ENCODE measurements at places on chromosomes 5 and 9. TPM values are rescaled to one million over a fixed set of nuclear protein-coding genes. Genes with fewer than 3 reads are reported as not detected.

DNA sequence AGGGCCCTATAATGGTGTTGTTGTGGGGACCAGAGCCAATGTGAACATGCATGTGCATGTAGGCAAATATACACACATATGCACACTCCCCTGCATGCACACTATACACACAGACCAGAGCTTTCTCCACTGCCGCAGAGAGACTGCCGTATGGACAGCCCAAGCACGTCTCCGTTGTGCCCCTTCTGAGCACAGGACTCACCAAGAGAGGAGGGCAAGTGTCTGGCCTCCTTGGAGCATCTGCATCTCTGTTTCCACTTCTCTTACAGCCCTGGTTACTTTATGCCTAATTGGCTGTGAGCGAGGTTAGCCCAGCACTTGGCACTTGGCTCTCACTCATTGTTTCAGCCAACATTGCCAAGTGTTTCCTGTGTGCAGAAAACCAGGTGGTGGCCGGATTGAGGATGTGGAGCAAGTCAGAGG lies 30.4 kb downstream of the CSF2 start:
- peak; percentile 14 for DNase-seq
- H3K36me3 ChIP-seq: no peaks in the 10 kb centered on the region
- peak overlapping the region; percentile 59 for H3K27ac ChIP-seq
- no peak overlapping the region for H3K4me3 ChIP-seq

DNA sequence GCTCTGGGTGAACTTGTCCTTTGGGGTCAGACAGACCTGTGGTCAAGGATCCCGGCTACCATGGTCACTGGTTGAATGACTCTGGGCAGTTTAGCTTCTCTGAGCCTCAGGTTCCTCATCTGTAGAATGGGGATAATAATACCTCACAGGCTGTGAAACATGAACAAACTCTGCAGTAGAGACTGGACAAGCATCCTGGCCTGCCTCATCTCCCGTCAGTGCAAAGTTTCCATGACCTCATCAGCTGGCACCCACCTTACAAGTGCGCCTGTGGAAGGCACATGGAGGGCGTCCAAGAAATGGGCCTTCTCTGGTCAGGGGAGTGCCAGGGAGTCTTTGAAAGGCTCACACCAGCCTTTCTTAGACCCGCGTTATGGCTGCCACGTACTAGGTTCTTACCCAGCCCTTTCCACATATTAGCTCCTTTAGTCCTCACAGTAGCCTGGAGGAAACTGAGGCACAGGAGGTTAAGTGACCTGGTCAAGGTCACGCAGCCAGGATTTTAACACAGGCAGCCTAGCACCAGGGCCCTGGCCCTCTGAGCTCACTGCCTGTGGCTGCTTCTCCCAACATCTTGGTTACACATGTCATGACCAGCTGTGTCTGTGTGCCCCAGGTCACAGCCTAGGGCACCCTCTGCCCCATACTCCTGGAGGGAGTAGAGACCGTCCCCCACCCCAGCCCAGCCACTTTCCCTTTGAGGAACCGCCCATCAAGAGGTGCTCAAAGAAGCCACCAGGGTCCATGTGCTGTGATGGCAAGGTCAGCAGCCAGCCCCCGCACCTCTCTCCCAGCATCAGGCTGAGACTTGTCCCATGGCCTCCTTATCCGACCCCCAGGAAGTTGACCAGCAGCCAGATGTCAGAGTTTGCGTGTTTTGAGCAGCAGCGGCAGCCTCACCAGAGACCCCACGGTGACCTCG lies 39.4 kb upstream of the RPL26L1 start:
- peak; percentile 34 for DNase-seq
- peaks cover 11% of the 10 kb centered on the region for H3K4me1 ChIP-seq
- peaks cover 87% of the 10 kb centered on the region for H3K36me3 ChIP-seq
- H3K4me3 ChIP-seq: no peak overlapping the region

- no peaks in the 10 kb centered on the region for H3K27me3 ChIP-seq
- no peak for DNase-seq
- no peak overlapping the region for H3K4me3 ChIP-seq
Measured at GRCh38 chr5:83877911-83878706, 157.5 kb upstream of the HAPLN1 start.

DNA sequence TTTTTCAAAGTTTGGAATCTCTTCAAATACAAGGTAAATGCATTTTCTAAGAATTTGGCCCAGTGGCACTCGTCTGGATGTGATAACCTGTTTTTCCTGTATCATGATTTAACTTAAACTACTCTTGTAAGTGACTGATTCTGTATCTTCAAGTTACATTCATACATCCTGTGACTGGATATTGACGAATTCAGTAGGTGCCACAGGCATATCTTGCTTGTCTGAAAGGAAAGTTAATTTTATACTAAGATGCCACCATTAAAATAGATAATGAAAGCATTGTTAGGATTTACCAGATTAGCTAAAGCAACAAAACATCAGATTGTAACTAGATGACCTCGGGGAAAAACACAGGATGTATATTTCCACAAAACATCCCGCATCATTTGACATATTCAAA lies 175.3 kb upstream of the ZNF608 start:
- H3K27ac ChIP-seq: no peak overlapping the region
- peaks cover 12% of the 10 kb centered on the region for H3K4me1 ChIP-seq
- H3K27me3 ChIP-seq: no peaks in the 10 kb centered on the region
- DNase-seq: no peak
- no peak overlapping the region for H3K4me3 ChIP-seq
- H3K36me3 ChIP-seq: no peaks in the 10 kb centered on the region

DNA sequence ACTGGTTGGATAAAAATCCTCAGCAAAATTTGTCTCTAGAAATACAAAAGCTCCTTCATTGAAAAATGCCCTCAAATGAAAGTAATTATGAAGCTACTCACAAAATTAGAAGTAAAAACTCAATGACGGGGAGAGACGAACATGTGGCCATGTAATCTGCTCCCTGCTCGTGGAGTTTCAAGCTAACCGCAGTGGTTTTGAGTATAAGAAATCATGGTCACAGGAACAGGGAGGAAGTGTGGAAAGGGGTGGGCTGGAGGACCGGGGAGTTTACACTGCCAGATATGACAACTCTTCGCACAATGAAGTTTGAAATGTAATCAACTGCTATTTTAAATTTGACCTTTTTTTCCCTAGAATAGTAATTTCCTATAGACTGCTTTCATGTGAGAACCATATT lies 765.4 kb upstream of the DMAC1 start:
- H3K36me3 ChIP-seq: no peaks in the 10 kb centered on the region
- no peaks in the 10 kb centered on the region for H3K27me3 ChIP-seq
- no peaks in the 10 kb centered on the region for H3K4me1 ChIP-seq
- no peak for DNase-seq
- no peak overlapping the region for H3K27ac ChIP-seq
- H3K4me3 ChIP-seq: no peak overlapping the region

DNA sequence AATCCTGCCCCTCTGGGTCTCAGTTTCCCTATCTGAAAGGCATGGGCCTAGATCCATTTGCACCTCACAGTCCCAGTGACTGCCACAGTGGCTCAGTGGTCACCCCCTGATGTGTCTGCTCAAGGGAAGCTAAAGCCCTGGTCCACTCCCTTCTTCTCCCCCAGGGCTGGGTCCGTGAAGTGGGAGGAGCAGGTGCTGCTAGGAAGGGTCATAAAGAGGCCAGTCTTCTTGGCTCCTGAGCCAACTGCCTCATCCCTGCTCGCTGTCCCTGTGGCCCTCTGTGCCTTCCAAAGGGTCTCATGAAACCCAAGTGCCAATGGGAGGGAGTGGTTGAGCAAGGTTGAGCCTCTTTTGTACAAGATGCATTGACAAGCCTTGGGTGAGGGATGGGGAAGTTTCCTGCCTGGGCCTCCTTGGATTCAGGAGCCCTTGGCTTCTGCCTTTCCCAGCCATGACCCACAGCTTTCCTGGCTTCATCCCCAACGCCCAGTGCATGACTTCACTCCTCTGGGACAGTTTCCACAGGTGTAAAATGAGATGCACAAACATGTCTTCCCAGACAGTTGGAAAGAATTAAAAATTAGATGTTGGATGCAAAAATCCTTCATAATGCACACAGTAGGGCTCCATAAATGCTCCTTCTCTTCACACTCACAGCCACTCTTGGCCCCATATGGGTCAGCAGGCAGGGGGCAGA lies 1.6 kb upstream of the SLC6A7 start:
- H3K36me3 ChIP-seq: no peaks in the 10 kb centered on the region
- no peak overlapping the region for H3K27ac ChIP-seq
- no peaks in the 10 kb centered on the region for H3K4me1 ChIP-seq
- H3K4me3 ChIP-seq: no peak overlapping the region
- H3K27me3 ChIP-seq: peaks cover 37% of the 10 kb centered on the region

- DNase-seq: no peak
- no peaks in the 10 kb centered on the region for H3K36me3 ChIP-seq
- H3K4me1 ChIP-seq: peaks cover 11% of the 10 kb centered on the region
Measured at GRCh38 chr5:42595597-42595996, 161.0 kb upstream of the CCDC152 start.

DNA sequence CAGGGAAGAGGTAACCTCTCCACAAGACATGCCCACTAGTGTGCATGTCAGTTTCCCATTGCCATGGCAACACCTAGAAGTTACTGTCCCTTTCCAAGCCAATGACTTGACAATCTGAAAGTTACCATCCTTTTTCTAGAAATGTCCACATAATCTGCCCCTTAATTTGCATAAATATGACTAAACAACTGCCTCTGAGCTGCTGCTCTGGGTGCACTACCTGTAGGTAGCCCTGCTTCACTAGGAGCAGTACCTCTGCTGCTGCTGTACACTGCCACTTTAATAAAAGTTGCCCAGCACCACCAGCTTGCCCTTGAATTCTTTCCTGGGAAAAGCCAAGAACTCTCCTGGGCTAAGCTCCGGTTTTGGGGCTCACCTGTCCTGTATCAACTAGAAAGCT lies 392.4 kb downstream of the NTRK2 start:
- no peaks in the 10 kb centered on the region for H3K27me3 ChIP-seq
- no peak overlapping the region for H3K27ac ChIP-seq
- H3K36me3 ChIP-seq: no peaks in the 10 kb centered on the region
- H3K4me1 ChIP-seq: no peaks in the 10 kb centered on the region

GRCh38 chr9:134593286-134594077 lies 48.1 kb upstream of the COL5A1 start:
- H3K4me1 ChIP-seq: no peaks in the 10 kb centered on the region
- H3K27me3 ChIP-seq: peaks cover 8% of the 10 kb centered on the region
- H3K27ac ChIP-seq: no peak overlapping the region

DNA sequence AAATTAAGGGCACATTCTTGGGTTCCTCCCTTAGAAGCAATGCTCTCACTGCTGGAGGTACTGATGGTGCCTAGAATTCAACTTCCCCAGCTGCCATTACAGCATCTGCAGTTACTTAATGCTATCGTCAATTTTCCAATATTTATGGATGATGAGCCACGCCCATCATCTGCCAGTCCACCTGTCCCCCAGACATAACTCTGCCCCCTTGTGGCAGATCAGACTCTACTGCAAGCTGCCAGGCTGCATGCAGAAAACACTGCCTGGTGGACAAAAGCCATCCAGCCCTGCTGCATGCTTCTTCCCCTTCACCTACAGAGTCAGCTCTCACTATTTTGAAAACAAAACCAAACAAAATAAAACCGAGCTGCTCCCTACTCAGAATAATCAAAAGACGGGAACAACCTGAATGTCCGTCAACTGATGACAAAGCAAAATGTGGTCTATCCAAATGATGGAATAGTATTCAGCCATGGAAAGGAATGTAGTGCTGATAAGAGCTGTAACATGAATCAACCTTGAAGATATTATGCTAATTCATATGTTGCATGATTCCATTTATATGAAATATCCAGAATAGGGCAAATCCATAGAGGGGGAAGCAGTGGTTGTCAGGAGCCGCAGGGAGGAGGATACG lies 66.4 kb downstream of the RETREG1 start:
- no peak overlapping the region for H3K27ac ChIP-seq
- H3K36me3 ChIP-seq: no peaks in the 10 kb centered on the region
- H3K4me3 ChIP-seq: no peak overlapping the region
- no peaks in the 10 kb centered on the region for H3K27me3 ChIP-seq

GRCh38 chr9:108188976-108189375 lies 666.8 kb downstream of the ACTL7B start:
- no peaks in the 10 kb centered on the region for H3K27me3 ChIP-seq
- no peaks in the 10 kb centered on the region for H3K4me1 ChIP-seq
- no peak for DNase-seq
- H3K27ac ChIP-seq: no peak overlapping the region

- peak; percentile 52 for DNase-seq
- no peaks in the 10 kb centered on the region for H3K36me3 ChIP-seq
- peaks cover 61% of the 10 kb centered on the region for H3K4me1 ChIP-seq
- H3K27me3 ChIP-seq: no peaks in the 10 kb centered on the region
Measured at GRCh38 chr5:143002459-143003327, 232.5 kb downstream of the ARHGAP26 start.

- no peak overlapping the region for H3K4me3 ChIP-seq
- no peak overlapping the region for H3K27ac ChIP-seq
- no peaks in the 10 kb centered on the region for H3K27me3 ChIP-seq
Measured at GRCh38 chr5:36613241-36613640, 6.8 kb downstream of the SLC1A3 start.

DNA sequence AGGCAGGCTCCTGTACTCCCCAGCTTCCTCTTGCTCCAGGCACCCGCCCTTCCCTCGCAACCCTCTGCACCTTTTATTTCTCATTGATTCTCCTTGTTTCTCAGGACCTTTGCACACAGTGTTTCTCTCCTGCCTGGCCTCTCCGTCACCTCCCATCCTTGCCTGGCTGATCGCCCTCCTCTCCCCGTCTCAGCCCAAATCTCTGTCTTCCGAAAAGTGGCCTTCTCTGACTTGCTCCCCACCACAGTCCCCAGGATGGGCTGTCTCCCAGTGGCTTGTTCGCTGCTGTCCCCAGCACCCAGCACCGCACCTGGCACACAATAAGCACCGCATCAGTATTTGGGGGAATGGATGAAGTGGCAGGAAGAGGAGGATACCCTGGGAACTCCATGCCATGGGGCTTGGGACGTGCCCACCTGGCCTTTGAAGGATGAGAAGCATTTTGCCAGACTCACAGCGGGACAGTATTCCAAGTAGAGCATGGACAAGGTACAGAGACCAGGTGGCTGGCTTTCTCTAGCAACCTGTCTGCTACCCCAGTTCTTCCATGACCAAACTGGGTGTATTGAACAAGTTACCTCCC lies 62.5 kb downstream of the LMX1B start:
- peaks cover 5% of the 10 kb centered on the region for H3K4me1 ChIP-seq
- H3K36me3 ChIP-seq: no peaks in the 10 kb centered on the region
- peaks cover 83% of the 10 kb centered on the region for H3K27me3 ChIP-seq
- no peak overlapping the region for H3K27ac ChIP-seq

The TPPP gene
- 16.2 TPM for total RNA-seq

The SLC6A3 gene
- 0.12 TPM for total RNA-seq

The ENTPD2 gene
- total RNA-seq: 0.62 TPM

The AGXT2 gene
- not detected for total RNA-seq

All from lower lobe of right lung (tissue), 2 donors.